ENCODE measurements at places on chromosomes 1 and 21. TPM values are rescaled to one million over a fixed set of nuclear protein-coding genes. Genes with fewer than 3 reads are reported as not detected.

ADPRS gene
- 20.0 TPM for total RNA-seq

ATP1A2 gene
- 61.7 TPM for total RNA-seq

HSF2BP gene
- 4.1 TPM for total RNA-seq

TTC24 gene
- not detected for total RNA-seq

SERINC2 gene
- 2.2 TPM for total RNA-seq

NPL gene
- 11.9 TPM for total RNA-seq

Measured in parietal lobe (tissue), 2 donors.